NCI-H2081 (cell line): ENCODE measurements at places on chromosomes 5 and 9.

- DNase-seq = no peak
Observed at GRCh38 chr5:100708645-100709171, 173.5 kb downstream of the FAM174A start.

GRCh38 chr5:179986328-179986727, 78.6 kb upstream of the TBC1D9B start:
- no peak for DNase-seq

DNA sequence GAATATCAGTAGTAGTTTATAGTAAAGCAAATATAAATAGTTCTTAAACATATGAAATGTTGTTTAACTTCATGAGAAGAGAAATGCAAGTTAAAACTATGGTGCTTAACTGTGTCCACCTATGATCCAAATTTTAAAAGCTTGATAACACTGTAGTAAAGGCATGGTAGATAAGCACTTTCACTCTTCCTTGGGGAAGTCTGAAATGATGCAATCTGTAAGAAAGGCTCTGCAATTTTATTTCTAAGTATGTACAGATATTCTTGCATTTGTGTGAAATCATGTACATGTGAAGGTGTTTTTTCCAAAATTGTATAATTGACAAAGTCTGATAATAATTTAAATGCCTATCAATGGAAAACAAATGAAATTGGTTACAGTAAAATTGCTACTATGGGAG, 66.9 kb downstream of the SYK start:
- no peak for DNase-seq

GRCh38 chr5:177357459-177358351, at the start of gene RGS14:
Gene RGS14 (plus strand): TSS chr5:177357924. CDS start chr5:177358025, 101 bp downstream.
- peak; percentile 49 for DNase-seq

GRCh38 chr9:80605129-80605528, 1033.4 kb downstream of the TLE4 start:
- DNase-seq = peak; percentile 59

DNA sequence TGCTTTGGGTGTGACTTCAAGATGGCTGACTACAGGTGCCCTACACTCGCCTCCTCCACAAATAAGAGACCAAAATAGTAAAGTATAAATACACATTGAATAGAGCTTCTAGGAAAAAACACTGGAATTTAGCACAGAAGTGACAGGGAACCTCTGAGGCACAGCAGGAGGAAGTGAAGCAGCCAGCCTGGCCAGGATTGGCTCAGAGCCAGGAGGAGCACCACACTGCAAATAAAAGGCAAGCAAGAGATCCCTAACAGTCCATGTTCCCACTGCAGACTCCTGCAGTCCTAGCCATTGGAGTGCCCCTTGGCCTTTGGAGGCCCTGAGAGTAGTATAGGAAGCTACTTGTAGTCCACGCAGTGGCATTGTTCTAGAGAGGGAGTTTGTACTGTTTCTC, 186.7 kb upstream of the TLX3 start:
- peak; percentile 8 for DNase-seq

DNA sequence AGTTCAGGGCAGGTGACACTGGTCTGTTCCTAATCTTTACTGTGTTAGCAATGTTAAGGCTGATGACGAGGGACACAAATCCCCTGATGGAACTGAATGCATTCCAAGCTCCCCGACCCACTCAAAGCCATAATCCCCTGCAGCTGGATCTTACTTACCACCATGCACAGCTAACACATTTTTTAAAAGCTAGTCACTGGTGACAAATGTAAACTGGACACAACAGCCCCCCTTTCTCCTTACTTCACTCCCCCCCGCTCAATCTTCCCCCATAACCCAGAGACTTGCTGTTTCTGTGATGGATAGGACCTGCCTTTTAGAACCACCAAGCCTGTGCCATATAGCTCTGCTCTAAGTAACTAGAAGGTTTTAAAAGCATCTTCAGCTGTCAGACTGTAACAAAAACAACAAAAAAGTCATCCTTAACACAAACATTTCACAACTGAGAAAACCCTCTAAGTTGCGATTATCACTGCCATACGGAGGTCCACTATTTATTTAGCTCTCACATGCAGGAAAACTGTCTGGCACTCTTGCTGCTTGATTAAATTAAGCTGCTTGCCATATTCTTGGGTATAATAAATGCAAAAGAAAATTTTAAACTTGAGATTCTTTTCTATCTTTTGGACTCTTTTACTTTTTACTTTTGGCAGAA, 44.4 kb downstream of the BNC2 start:
- DNase-seq = no peak

DNA sequence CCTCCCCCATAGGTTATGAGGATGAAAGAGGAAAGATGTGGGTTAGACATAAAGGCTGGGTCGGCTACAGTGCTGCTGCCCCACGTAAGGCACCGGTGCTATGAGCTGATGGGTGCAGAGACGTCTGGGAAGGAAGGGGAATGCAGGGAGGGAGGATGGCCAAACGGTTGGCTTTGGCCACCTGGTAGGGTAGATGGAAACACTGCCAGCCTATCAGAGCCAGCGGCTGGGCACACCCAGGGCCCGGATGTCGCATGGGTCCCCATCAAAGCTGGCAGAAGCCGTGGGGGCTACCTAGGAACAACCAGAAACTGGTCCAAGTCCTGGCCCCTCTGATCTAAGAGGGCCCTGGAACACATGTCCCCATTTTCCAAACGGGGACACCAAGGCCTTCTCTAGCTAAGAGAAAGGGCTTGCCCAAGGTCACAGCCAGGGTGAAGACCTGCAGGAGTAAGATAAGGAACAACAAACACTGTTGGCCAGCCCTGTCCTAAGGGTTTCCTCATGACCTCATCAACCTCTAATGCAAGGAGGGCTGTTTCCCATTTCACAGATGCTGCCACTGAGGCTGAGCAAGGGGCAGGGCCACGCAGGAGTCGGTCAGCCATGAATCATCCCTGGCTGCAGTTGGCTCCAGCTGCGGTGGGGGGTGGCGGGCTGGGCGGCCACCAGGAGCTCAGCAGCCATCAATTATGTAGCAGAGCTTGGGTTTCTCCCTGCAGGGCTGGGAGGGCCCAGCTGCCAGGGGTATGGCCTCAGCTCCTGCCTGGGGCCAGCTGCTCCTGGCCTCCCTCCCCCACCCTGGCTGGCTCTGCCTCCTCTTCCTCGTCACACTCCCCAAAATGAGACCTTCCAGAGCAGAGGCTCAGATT, 4.9 kb downstream of the SH3GLB2 start:
- DNase-seq = peak; percentile 16

DNA sequence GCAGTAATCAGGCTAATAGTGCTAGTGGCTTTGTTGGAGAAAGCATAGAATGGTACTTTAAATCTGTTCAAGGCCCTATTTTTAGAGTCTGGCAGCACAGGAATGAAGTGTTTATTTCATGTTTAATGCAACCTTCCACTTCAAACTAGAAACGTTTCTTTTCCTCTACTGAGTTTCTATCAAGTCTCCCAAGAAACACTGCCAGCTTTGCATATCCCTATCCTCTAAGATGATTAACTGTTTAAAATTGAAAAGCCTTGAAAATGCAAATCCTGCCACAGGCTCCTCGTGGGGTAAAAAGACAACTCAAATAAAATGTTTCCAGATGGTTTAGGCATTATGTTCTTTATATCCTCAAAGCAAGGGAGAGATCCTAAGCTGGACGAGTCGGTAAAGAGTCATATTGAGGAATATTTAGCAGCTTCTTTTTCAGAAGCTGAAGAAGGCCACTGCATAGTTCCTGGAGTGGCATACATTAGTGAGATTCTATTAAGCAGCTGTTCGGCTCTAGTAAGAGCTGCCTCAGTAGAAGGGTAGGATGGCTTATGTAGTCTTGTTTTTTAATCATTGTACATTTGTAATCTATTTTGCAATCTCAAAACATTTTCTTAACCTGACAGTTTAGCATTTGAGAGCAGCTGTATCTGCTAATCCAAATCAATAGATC, 251.2 kb downstream of the CHSY3 start:
- no peak for DNase-seq

DNA sequence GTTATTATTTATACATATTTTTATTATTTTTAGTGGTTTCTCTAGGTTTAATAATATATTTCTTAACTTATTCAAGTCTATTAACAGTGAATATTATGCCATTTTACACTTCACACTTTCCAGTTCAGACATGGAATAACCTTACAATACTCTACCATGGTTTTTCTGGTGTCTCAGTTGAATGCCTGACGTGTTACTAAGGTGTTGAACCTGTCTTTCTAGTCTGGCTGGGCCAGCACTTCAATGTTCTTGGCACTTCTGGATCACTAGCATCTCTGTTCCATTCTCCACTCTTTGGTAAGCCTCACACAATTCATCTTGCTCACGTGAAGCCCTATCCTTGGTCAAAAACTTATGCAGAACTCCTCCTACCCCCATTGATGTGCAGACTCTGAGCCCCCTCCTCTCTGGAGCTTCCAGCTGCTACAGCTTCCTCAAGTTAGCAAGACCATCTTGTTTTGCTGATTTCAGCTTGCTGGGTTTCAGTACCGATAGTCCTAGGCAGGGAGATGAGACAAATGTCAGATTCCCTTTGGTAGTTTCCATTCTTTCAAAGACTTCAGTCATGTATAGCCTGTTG, 243.1 kb downstream of the FBXO4 start:
- no peak for DNase-seq

GRCh38 chr5:126562823-126563222, 32.2 kb downstream of the ALDH7A1 start:
- no peak for DNase-seq

- DNase-seq = no peak
Observed at GRCh38 chr9:20225826-20226225, 396.5 kb downstream of the MLLT3 start.
